ENCODE measurements at places on chromosomes 7 and 10.

GRCh38 chr10:18659819-18660535, 746 bp downstream of the ARL5B start:
- DNase-seq: no peak

- DNase-seq: no peak
Measured at GRCh38 chr10:88196291-88196690, 332.9 kb downstream of the PTEN start.

DNA sequence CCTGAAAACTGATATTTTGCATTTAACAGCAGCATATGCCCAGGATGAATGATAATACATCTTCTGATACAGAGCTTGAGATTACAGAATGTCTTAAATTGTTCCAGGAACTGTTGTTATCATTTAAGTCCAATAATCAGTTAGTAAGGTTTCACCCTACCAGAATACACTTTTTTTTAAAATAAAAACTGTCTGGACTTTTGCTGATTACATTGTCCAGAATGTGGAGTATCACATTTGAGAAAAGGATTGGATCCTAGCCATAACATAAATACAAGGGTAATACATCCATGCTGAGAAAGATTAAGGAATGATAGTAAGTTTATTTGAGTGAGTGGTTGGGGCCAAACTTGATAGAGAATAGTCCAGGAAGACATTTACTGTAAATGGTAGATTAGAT, 71.0 kb downstream of the SEPTIN7 start:
- DNase-seq: no peak

DNA sequence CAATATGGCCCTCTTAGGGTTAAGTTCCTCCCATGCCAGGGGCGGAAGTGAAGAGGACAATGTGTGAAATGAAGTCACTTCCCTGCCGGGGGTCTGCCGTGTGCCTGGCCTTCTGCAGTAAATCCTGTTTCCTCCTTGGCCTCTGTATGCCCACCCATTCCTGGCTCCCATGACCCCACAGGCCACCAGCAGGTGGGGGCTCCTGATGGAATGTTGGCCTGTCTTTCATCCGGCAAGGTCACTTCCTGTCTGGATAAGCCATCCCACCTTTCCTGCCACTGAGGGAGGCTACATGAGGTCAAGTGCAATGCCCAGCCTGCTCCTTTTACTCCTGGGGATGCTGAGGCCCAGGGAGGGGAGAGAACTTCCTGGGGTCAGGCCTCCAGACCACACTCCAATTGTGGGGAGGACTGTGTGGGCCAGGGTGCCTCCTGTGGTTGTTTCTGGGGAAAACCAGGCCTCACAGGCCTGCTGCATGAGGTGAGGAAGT, 22.3 kb downstream of the PALD1 start:
- no peak for DNase-seq

- peak; percentile 4 for DNase-seq
Measured at GRCh38 chr10:91378061-91378460, 32.1 kb upstream of the HECTD2 start.

- no peak for DNase-seq
Measured at GRCh38 chr10:131245475-131246059, 66.0 kb downstream of the TCERG1L start.

DNA sequence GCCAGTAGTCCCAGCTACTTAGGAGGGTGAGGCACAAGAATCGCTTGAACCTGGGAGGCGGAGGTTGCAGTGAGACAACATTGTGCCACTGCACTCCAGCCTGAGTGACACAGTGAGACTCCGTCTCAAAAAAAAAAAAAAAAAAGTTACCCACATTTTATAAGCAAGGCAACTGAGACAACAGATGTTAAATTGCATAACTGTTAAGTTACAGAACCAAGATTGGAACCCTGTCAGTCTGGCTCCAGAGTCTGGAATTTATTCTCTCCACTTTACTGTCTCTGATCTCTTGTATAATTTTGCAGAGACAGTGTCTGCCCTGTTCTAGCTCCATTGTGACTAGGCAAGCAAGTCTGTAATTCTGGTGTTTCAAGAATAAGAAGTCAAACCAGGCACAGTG, 6.2 kb upstream of the ITGB1 start:
- no peak for DNase-seq
